ENCODE measurements at places on chromosomes 5 and 9.
A peak's percentile ranks its signal among the peaks of the same experiment; 100 is the strongest.

GRCh38 chr9:20284601-20285289 is 337.6 kb downstream of the MLLT3 start:
- DNase-seq, result no peak

DNA sequence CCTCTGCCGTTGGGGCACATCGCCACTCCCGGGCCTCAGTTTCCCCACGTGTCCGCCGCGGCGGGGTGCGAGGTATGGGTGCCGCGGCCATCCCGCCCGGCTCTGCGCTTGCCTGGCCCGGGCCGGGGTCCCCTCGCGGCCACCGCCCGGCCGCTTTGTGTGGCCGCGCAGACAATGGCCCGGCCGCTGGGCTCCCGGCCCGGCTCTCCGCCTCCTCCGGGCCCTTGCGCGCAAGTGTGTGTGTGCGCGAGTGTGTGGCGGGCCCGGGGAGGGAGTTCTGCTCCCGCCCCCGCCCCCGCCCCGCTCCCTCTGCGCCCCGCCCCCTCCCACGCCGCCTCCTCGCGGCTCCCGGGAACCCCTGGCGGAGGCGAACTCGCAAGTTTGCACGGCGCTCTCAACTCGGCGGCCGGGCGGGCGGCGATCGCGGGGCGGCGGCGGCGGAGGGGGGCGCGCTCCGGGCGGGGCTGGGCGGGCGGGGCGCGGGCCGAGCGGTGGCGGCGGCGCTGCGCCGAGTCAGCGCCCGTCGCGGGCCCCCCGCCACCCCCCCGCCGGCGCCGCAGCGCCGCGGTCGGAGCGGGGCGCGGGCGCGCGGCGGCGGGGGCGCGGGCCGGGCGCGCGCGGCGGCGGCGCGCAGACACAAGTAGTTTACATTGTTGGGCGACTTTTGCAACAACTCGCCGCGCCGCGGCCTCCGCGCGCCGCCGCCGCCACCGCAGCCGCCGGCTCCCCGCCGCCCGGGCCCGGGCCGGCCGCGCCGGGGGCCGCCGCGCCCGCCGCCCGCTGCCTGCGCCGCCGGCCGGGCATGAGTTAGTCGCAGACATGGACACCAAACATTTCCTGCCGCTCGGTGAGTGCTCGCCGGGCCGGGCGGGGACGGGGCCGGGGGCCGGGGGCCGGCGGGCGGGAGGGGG is at the start of gene RXRA:
RXRA (plus strand) TSS at position 643 of the 911 bp plus-strand sequence; CDS start at position 820, 177 bp downstream.
- peak; percentile 70 for DNase-seq

GRCh38 chr9:123157221-123157620 is 111.2 kb downstream of the STRBP start:
- DNase-seq, result no peak

GRCh38 chr9:72996114-72996513 is 43.3 kb upstream of the ALDH1A1 start:
- no peak for DNase-seq

DNA sequence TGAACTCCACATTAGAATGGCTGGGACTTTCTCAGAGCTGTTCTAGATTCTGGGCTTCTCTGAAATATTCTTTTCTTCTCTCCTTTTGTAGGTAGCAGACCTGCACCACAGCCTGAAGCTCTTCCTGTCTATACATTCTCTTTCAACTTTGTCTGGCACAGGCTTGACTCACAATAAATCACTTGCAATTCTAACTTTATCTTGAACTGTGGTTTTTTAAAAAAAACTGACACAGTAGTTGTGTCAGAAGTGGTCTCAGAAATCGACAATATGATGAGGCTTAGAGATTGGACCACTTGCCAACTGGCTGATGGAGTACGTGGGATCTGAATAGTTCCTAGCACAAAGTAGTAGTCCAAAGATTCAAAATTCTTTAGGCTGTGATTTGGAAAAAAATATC is 24.1 kb upstream of the CDH9 start:
- no peak for DNase-seq

DNA sequence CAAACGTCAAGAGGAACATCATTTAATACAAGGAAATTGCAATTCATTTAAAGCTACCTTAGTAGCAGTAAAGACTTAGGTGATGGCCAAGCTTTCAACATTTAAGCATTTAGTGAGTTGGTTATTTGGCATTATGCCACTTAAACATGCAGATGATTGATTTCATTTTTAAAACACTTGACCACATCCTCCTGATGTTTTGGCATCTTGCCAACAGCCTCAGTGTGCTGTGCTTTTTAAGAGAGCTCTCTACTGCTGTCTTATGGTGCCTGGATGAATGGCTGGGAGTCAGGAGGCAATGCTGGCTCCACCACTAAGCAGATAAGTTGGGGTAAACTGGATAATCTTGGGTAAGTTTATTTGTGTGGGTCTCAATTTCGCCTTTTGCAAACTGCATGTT is 364.5 kb downstream of the MAN2A1 start:
- DNase-seq, result no peak

DNA sequence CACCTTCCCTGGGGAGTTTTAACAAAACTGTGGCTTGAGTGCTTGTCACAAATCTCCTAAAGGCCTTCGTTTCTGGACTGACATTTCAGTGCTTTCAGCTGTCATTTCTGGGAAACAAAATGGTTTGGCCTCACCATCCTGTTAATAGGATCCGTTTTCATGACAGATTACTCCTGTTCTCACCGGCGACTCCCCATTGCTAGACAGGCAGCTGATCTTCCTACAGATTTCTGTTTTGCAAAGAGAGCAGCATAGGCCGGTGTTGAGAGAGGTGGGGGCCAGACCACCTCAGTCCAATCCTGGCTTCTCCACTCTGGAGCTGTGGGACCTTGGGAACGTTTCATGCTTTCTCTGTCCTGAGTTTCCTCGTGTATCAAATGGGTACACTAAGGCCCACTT is 75.5 kb upstream of the OTULINL start:
- no peak for DNase-seq

DNA sequence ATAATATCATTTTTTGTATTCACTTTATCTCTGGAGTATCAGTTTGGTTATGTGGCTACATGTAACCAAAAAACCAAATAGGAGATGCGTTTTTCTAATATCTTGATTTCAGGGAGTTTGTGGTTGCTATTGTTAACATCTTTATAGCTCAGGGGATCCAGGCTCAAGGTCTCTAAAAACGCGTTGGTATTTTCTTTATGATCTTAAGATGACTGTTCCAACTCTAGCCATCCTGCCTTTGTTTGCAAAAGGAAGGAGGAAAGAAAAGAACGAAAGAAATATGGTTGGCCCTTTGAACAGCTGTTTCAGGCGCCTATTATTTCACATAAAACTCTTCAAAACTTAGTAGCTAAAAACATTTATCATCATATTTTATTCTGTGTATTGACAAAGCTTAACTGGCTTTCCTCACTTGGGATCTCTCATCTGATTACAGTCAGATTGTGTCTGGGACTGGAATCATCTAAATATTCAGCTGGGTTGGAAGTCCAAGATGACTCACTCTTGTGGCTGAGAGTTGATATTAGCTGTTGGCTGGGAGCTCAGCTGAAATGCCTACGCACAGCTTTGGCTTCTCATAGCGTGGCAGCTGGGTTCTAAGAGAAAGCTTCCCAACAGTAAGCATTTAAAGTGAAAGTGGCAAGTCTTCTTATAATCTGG is 60.1 kb downstream of the FAM174A start:
- DNase-seq, result peak; percentile 77

- DNase-seq, result peak; percentile 30
Measured at GRCh38 chr5:151770383-151771258, 1.1 kb upstream of the G3BP1 start.

All from AG09319 (cell line).